Mucosa of descending colon (tissue), 3 donors: ENCODE measurements at places on chromosomes 7 and 10. TPM values are rescaled to one million over a fixed set of nuclear protein-coding genes. Genes with fewer than 3 reads are reported as not detected.

GRCh38 chr7:77989981-77990566 lies 191.5 kb downstream of the PHTF2 start:
- DNase-seq, result peak; percentile 62

GRCh38 chr7:46847126-46847525 lies 734.8 kb downstream of the TNS3 start:
- DNase-seq, result no peak

Gene FFAR4
- 36.3 TPM for total RNA-seq

- DNase-seq, result no peak
Observed at GRCh38 chr7:72025381-72025960, 386.7 kb downstream of the CALN1 start.

GRCh38 chr10:78457804-78458482 lies 424.3 kb downstream of the RPS24 start:
- DNase-seq, result no peak

- no peak for DNase-seq
Observed at GRCh38 chr7:146557971-146558469, 441.4 kb downstream of the CNTNAP2 start.

GRCh38 chr10:88152728-88153133 lies 289.3 kb downstream of the PTEN start:
- DNase-seq, result no peak

GRCh38 chr10:46534828-46535524 lies 21.5 kb downstream of the GPRIN2 start:
- no peak for DNase-seq

- no peak for DNase-seq
Observed at GRCh38 chr7:98879198-98879978, 1.1 kb downstream of the TRRAP start.

- no peak for DNase-seq
Observed at GRCh38 chr7:47801423-47801822, 146.8 kb downstream of the PKD1L1 start.

- DNase-seq, result no peak
Observed at GRCh38 chr7:37853468-37853867, 5.1 kb downstream of the NME8 start.

GRCh38 chr10:88404133-88404532 lies 179.0 kb downstream of the RNLS start:
- no peak for DNase-seq

- no peak for DNase-seq
Observed at GRCh38 chr7:140055833-140056232, 6.9 kb downstream of the PARP12 start.

Gene PRSS2
- total RNA-seq, result not detected

Gene INA
- 0.34 TPM for total RNA-seq

Gene ANKRD26
- total RNA-seq, result 10.8 TPM

DNA sequence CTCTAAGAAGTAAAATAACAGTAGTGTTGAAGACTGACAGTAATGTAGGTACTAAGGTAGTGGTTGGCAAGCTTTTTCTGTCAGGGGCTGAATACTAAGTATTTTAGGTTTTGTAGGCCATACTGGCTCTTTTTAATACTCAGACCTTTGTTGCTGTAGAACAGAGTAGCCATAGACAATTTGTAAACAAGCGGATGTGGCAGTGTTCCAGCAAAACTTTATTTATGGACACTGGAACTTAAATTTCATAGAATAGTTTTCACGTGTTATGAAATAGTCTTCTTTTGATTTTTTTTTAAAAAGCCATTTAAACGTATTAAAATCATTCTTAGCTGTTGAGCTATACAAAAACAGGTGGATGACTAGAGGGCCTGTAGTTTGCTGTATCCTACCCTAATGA lies 121.2 kb downstream of the MLLT10 start:
- DNase-seq, result no peak

DNA sequence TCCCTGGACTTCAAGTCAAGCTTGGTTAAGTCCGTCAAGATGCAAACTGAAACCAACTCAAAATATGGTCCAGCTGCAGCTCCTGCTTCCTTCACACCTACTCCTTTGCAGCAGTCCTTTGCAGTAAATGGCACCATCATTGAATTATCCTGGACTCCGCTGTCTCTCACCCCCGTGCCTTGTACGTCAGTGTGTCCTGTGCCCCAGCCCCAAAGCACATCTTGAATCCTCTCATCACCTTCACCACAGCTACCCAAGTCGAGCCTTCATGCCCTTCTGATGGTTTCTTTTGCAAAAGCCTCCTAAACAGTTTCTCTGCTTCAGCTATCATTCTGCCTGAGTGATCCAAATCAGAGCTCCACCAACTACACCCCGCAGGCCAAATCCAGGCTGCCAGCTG lies 88.4 kb upstream of the LEP start:
- no peak for DNase-seq

GRCh38 chr7:2611401-2611800 lies 20.4 kb upstream of the TTYH3 start:
- no peak for DNase-seq

DNA sequence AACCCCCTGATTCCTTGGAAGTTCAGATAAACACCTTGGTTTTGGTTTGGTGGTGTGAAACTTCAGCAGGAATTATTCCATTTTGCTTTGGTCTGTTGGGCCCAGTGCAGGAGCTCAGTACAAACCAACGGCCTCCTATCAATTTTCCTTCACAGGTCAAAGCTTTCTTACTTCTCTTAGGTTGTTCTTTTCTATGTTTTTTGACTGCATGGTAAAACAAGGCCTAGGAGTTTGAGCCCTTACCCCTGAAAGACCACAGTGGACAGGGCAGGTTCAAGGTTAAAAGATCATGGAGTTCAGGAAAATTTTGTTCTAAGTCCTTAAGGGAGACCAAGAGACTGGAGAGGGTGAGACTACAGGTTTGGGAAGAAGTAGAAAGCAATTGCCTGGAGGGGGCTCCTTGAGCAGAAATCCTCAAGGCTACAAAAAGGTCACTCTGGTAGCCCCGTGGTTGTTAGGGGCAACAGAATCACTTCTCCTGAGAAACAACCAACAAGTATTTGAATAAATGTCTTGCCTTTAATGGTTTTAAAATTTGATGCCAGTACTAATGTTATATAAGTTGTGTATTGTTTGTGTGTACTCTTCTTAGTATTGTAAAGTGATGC lies 40.9 kb upstream of the FHIP2A start:
- no peak for DNase-seq

- DNase-seq, result no peak
Observed at GRCh38 chr10:3427950-3428354, 255.4 kb upstream of the PITRM1 start.

DNA sequence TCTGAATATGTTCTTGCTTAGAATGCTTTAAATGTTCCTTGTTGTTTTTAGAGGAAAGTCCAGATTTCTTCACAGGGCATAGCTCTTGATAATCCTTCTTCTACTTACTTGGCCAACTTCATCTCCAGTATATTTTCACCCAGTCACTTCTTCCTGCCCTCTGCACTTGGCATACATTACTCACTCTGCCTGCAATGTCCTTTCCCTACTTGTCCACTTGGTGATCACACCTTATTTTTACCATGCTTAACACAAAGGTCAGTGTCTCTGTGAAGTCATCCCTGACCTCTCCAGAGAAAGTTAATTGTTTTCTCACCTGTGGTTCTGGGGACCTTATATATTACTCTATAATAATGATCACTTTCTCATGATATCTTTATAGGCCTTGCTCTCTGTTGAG lies 23.3 kb downstream of the SFRP4 start:
- no peak for DNase-seq

Gene TMEM236
- 37.8 TPM for total RNA-seq

- no peak for DNase-seq
Observed at GRCh38 chr10:98748298-98748697, 301.6 kb upstream of the HPS1 start.

GRCh38 chr7:131786204-131786603 lies 229.8 kb upstream of the PODXL start:
- DNase-seq, result no peak

- no peak for DNase-seq
Observed at GRCh38 chr7:86929293-86930109, 130.0 kb downstream of the ELAPOR2 start.

Gene ZNF398
- 10.9 TPM for total RNA-seq

Gene CPA1
- total RNA-seq, result not detected

- no peak for DNase-seq
Observed at GRCh38 chr7:27802999-27803398, 63.0 kb downstream of the TAX1BP1 start.

Gene HUS1
- 44.8 TPM for total RNA-seq

DNA sequence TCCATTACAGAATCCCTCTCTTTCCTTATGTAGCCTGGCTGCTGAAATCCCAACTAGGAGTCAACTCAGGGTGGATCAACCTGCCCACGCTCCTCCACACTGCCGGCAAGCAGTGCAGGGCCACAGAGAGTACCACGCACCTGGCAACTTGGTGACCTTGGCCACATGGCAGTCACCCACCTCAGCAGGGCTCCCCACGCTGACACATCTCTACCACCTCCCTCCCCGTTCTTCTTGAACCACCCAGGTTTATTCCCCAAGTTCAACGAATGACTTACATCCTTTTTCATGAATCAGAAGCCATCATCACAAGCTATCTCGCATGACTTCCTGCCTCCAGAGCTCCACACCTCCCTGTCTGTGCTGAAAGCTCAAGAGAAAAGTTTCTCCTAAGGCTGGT lies 153.4 kb downstream of the GRID1 start:
- no peak for DNase-seq

- peak; percentile 36 for DNase-seq
Observed at GRCh38 chr7:760006-760405, 32.9 kb upstream of the PRKAR1B start.

GRCh38 chr7:3673524-3673923 lies 372.5 kb downstream of the SDK1 start:
- peak; percentile 72 for DNase-seq

DNA sequence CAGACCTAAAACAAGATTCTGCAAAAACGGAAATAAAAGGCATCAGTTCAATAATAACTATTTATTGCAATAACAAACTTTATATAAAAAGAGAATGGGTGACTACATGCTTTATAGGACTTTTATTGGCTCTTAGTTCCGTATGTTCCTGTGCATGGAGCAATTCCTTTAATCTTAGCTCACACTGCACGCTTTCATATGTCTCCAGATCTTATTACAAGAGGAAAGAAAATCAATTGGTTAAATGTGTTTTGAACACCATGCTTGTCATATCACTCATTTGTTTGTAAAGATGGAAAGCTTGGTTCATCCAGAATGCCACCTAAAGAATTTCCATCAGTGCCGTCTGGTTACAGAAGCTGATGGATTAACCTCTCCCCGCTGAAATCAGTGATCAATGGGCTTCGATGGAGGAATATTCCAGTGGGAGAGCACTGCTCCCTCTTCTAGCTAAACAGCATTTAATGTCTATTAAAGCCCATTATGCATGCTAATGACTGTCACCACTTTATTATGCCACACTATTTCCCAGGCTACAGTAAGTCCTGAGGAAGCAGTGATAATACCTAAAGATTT lies 210.3 kb downstream of the GLI3 start:
- DNase-seq, result no peak

DNA sequence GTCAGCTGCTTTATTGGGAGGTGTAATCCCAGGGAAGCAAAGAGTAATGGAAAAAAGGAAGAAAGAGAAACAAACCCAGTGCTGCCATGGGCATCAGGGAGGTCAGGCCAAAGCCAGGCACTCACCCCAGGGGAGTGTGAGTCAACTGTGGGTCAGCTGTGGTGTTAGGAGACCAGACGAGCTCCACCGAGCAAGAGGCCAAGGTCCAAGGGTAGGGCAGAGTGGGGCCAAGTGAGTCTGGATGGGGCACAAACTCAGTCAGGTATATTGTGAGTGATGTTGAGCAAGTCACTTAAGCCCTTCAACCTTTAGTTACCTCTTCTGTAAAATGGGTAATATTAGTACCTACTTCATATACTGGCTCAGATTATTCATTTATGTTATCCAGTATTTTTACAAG lies 30.4 kb upstream of the CDK13 start:
- DNase-seq, result no peak

Gene MPP7
- total RNA-seq, result 32.7 TPM

GRCh38 chr7:134289423-134289822 lies 27.3 kb downstream of the SLC35B4 start:
- no peak for DNase-seq

Gene MKX
- 1.2 TPM for total RNA-seq

Gene UNC5B
- 11.0 TPM for total RNA-seq
